Stimulated activated CD4-positive, alpha-beta T cell treated with anti-CD3 and anti-CD28 coated beads, Interleukin-12 subunit alpha, Interleukin-12 subunit beta, amount 100 ng/mL, for 24 hours (primary cell): ENCODE measurements at places on chromosomes 7 and 10.

GRCh38 chr10:132192991-132193665, 6.4 kb downstream of the DPYSL4 start:
- DNase-seq = no peak

GRCh38 chr10:95539560-95540284, 21.4 kb downstream of the SORBS1 start:
- no peak for DNase-seq

GRCh38 chr10:86944907-86945306, 12.5 kb downstream of the MMRN2 start:
- DNase-seq = no peak

GRCh38 chr10:96288151-96288621, 16.0 kb upstream of the DNTT start:
- DNase-seq = no peak

DNA sequence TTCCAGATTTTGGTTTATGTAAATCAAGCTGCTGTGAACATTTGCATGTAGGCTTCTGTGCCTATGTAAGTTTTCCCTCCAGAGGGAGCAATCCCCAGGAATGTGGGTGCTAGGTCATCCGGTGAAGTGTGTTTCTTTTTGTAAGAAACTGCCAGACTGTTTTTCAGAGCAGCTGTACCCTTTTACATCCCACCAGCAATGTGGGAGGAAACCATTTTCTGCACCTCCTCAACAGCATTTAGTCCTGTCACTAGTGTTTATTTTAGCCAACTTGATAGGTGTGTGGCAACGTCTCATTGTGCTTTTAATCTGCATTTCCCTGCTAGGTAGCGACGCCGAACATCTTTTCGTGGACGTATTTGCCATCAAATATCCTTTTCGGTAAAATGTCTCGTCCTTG, 395.7 kb upstream of the FOXK1 start:
- DNase-seq = no peak
